ENCODE measurements at places on chromosomes 5 and 9.

- no peak for DNase-seq
Measured at GRCh38 chr5:535846-536698, 11.8 kb upstream of the SLC9A3 start.

DNA sequence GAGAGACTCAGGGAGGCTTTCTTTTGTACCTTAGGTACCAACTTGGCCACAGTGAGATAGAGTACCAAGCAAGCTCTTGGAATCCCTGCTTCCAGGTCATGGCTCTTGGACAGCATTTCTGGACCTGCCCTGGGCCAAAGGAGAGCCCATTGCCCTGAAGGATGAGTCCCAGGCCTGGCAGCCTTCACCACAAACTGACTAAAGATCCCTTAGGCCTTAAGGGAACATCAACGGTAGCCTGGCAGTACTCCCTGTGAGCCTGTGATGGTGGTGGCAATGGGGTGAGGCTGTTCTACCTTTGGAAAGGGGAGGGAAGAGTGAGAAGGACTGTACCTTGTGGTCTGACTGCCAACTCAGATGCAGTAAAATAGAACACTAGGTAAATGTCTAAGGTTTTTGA lies 334.6 kb downstream of the SPOCK1 start:
- DNase-seq = no peak

- no peak for DNase-seq
Measured at GRCh38 chr9:1320051-1320557, 269.9 kb downstream of the DMRT2 start.

- no peak for DNase-seq
Measured at GRCh38 chr5:140324041-140324600, 21.2 kb upstream of the PFDN1 start.

GRCh38 chr5:77355080-77355479 lies 137.0 kb downstream of the WDR41 start:
- no peak for DNase-seq

All from AG08395 (cell line).